ENCODE measurements at places on chromosomes 16 and 17.

DNA sequence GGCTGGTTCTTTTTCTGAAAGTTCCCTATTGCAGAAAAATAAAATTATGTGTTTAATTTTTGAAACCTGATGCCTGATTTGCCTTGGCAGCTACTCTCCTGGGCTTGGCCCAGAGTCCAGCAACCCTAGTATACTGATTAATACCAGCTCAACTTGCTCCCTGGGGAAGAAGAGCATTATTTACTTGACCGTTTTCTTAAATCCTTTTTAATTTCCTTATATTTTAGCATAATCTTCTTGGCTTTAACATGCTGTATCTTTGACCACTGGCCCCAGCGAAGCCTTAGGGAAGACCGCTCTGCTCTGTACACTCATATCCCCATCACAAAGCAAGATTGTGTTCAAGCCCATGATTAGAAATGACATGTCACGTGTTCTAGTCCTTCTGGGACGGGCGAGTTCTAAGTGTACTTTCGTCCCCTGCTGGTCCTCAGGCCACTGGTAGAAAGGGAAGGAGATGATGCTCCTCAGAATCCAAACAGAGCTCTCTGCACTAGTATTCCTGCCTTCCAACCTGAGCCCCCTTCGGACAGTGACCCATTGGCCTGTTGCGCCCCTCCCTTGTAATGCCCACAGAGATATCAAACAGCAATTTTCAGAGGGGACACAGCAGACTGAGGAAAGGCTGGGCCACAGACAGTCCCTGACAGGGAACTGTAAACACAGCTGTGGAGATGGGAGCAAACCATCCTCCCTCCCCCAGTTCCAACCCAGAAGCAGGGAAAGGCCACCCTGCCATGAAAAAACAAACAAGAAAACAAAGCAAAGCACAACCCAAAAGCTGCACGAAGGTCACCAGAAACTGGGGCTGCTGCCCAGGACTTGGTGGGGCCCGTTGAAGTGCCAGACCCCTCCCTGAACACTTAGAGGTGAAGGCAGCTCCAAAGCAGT lies 4.3 kb upstream of the EZH1 start:
- no peak for DNase-seq

- DNase-seq, result no peak
These were observed 36.5 kb upstream of the DHRS7B start for GRCh38 chr17:21089933-21090901.

GRCh38 chr17:58333736-58334207 lies 5.2 kb upstream of the TSPOAP1 start:
- DNase-seq, result peak; percentile 13

DNA sequence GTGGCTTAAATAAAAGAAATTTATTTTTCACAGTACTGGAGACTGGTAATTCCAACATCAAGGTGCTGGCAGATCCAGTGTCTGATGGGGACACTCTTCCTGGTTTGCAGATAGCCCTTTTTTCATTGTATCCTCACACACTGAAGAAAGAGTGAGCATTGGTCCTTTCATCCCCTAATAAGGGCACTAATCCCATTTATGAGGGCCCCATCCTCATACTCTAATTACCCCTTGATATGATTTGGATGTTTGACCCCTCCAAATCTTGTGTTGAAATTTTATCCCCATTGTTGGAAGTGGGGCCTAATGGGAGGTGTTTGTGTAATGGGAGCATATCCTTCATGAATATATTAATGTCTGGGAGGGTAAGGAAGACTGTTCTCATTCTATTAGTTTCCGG lies 9.4 kb upstream of the FAM20A start:
- DNase-seq, result no peak

DNA sequence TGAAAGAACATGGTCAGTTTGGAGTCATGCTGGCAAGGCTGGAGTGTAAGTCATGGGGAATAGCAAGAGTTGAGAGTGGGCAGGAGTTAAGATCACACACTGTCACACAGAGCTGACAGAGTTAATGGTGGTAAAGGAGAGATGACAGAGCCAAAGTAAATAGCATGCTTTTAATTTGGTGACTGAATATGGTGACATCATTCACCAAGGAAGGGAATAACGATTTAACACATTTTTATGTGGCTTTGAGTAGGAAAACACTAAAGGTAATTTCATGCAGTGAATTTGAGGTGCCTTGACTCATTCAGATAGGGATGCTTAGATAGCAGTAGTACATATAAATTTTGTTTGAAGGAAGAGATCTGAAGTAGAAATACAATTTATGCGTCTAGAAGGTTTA lies 42.1 kb downstream of the SYNRG start:
- no peak for DNase-seq

DNA sequence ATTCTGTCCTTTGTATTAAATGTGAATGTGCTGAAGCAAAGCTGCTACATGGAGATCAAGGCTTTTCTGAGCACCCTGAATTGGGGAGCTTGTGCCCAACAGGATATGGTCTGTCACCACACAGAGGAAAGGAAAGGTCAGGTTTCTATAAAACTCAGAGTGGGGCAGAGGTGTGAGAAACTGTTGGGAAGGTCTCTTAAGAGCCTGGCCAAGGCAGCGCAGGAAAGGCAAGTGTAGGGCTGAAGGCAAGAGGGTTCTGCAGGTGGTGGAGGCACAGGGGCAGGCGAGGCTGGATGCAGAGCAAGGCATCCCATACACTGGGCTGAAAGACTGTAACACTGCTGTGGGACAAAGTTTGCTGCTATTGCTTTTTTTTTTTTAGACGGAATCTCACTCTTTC lies 8.1 kb downstream of the COX6A2 start:
- no peak for DNase-seq

GRCh38 chr17:79020631-79021301 lies 3.2 kb upstream of the C1QTNF1 start:
- no peak for DNase-seq

DNA sequence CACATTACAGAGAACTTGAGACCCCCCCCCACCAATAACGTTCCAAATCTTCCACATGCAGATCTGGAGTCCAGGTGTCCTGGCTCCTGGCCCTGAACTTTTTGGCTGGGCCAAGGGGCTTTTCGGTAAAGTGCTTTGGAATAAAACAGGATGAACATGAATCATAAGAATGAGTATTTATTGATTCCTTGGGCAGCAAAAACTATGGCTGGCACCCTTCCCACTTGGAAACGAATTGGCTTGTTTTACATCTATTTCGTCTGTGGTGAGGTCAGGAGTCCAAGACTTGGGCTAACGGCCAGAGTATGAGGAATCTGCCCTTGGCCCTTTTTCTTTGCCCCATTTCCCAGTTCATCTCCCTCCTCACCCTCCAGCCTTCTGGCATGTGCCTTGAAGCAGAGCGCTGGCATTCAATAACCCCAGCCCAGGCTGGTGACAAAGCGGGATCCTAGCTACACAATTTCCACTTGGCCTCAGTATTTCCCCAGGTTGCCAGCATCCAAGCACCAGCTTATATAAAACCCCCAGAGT lies 4.1 kb upstream of the UBTF start:
- DNase-seq, result no peak

All from stimulated activated CD4-positive, alpha-beta T cell treated with anti-CD3 and anti-CD28 coated beads, Interleukin-4, amount 100 ng/mL, for 1 hour (primary cell).